ENCODE measurements at places on chromosomes 4 and X.

DNA sequence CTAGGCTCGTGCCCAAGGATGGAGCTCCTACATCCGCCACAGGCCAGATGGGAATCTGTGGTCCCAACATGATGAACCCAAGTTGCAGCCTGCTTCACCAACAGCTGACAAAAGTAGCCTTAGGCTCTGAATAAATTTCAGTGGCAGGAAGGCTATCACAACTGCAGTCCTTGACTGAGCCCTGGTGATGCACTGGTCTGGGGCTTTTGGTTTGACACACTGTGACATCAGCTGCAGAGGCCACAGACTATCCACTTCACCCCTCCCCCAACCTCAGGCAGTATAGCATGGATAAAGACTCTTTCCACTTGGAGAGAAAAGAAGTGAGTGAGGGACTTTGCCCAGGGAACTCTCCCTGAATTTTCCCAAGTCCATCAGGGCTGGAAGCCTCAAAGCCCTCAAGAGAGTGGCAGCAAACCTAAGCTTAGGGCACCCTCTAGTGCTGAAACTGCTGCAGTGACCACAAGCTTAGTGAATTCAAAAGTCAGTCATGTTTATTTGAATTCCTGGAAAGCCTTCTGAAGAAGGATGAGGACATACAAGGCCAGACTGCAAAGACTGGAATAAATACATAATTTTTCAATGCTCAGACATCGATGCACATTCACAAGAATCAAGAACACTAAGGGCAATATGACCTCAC is 135.0 kb upstream of the TENT5D start:
- no peak for DNase-seq

DNA sequence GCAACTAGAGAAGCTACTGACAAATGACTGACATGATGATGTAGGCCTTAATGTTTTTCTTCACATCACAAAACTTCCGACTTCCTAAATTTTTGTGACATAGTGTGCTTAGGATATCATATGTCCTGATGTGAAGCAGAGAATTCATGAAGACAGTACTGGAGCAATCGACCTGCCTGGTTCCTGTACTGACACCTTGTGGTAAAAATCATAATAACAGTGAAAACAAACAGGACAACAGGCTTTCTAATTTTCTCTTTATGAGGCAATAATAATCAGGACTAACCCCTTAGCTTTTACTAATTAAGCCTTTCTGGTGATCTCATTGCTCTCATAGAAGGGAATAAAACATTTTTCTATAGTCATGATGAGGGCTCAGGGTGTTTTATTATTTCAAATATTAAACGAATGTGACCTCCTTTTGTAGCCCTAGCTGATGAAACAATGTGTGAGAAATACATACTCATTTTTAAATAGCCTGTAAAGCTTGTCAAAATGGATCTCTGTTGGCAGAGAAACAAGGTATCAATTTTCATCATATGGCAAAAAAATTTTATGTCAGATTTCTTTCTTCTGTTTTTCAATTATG is 158.4 kb downstream of the TENT5D start:
- DNase-seq = no peak

GRCh38 chr4:183391204-183391603 is 53.2 kb upstream of the CDKN2AIP start:
- no peak for DNase-seq

GRCh38 chr4:115418635-115419396 is 305.4 kb upstream of the NDST4 start:
- DNase-seq = no peak

DNA sequence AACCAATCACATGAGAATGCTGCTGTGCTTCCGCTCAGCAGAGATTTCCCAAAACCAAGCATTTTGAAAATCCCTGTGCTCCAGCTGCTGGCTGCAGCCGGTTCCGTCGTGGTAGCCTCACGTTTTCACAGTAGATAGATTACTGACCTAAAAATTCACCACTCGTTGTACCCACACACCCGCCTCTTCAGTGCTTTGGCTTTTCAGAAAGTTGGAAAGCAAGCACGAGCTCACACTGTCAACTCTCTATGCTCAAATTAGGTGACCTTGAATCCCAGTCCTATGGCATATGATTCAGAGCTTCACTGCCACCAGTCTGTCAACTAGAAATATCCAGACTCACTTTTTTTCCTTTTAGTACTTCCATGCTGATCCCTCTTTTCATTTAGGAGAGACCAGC is 168.9 kb downstream of the DCTD start:
- no peak for DNase-seq

DNA sequence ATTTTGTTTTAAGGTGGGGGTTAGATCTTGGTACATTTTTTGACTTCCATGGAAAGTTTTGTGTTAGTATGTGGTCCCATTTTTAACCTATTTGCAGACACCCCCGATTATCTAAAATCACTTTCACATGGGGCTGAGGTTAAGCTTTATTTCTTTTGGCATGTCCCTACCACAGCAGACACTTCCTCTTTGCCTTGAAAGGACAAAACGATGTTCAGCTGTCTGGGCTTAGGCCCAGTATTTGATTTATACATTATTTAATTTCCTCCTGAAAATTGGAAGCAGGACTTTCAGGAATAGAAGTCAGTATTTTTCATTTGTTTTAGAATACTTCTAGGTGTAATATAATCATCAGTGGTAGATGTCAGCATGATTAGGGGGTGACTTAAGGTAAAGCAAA is 112.4 kb upstream of the SPRY1 start:
- no peak for DNase-seq

GRCh38 chr4:139813881-139814280 is 148.3 kb downstream of the MGST2 start:
- no peak for DNase-seq

GRCh38 chr4:1991596-1992434 is 17.0 kb downstream of the NELFA start:
- DNase-seq = no peak

DNA sequence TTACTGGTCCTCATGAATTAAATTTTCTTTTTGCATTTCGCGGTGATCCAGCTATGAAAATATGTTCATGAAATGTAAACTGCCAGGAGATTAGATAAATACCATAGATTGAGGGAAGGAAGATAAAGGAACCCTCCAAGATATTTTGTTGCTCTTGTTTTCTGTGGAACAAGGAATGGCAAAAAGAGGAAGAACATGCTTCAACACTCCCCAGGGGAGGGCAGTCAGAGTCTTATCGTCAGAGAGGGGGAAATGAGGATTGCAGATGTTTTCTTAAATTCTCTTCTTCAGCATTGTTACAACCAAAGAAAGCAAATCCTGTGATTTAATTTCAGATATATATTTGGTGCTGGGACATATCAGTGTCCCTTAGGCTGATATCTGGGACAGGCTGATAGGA is 9.5 kb upstream of the SFRP2 start:
- DNase-seq = no peak

GRCh38 chr4:131054489-131055019 is 1958.6 kb downstream of the C4orf33 start:
- DNase-seq = no peak

DNA sequence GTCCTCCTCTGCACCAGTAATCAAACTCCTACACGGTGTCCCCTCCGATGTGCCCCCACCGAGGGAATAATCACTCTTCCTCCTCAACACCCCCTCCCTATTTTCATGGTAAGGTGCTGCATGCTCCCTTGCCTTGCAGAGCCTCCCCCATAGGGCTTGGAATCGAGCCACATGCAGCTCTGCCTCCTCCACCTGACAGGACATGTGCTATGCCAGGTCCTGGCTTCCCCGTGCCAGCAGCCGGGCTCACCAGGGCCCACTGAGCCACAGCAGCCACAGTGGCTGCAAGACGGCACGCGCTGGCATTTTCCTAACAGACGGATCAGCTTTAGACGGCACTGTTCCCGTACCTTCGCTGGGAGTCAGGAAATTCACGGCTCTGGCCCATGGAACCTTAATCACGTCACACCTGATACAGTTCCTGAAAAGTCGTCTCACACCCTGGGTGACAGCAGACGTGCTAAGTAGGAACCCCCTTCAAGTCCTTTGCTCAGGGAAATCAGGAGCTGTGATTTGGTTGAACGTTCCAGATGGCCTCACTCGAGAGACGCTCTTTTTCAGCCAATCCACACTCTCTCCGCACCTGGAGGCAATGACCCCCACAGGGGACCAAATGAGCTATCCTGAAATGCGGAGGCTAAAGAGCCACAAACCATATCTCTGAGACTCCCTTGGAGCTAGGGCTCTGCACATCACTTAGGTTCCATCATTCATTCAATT is 63.2 kb downstream of the JAKMIP1 start:
- no peak for DNase-seq

Data from stimulated activated CD4-positive, alpha-beta T cell treated with anti-CD3 and anti-CD28 coated beads, Interleukin-2, amount 100 ng/mL, for 24 hours (primary cell).